ENCODE measurements at places on chromosomes 11 and 22.

GRCh38 chr11:2780850-2781407, 81.1 kb upstream of the KCNQ1OT1 start:
- DNase-seq = no peak

DNA sequence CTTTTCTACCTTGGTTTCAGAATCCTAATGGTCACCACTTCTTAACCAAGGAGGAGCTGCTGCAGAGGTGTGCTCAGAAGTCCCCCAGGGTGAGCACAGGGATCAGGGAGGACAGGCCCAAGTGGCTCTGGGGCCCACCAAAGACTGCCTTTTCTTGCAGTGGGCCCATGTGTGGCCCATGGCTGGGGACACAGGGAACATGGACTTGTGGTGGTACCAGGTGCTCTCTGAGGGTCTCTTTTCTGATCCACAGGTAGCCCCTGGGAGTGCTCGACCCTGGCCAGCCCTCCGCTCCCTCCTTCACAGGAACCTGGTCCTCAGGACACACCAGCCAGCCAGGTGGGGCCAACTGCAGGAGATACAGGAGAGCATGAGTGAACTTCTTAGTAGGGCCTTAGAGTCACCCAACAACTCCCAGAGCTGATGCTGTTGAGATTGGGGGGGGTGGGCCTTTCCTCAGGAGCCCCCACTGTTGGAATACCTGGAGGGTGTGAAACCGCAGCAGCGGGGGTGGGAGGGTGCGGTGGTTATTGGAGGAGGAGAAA, 2.0 kb downstream of the MUS81 start:
- DNase-seq = no peak

- DNase-seq = no peak
These were observed 1589.4 kb upstream of the TENM4 start for GRCh38 chr11:81030186-81030585.

GRCh38 chr11:65559535-65559934, 1.4 kb upstream of the LTBP3 start:
- DNase-seq = no peak

DNA sequence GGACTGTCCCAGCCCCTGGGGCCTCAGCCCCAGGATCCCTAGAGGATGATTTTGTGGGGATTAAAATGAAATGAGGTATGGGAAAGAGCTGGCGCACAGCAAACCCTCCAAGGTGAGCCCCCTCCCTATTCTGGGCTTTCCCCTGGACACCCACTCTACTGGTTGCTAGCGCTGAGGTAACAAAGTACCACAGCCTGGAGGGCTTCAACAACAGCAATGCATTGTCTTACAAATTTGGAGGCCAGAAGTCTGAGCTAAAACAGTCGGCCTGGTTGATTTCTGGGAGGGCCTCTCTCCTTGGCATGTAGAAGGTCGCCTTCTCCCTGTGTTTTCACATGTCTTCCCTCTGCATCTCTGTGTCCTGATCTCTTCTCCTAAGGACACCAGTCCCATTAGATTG, 913.6 kb downstream of the NTM start:
- DNase-seq = no peak

GRCh38 chr11:28981381-28981780, 873.2 kb downstream of the METTL15 start:
- DNase-seq = no peak

GRCh38 chr11:57276971-57277675, 40.1 kb upstream of the APLNR start:
- DNase-seq = no peak

DNA sequence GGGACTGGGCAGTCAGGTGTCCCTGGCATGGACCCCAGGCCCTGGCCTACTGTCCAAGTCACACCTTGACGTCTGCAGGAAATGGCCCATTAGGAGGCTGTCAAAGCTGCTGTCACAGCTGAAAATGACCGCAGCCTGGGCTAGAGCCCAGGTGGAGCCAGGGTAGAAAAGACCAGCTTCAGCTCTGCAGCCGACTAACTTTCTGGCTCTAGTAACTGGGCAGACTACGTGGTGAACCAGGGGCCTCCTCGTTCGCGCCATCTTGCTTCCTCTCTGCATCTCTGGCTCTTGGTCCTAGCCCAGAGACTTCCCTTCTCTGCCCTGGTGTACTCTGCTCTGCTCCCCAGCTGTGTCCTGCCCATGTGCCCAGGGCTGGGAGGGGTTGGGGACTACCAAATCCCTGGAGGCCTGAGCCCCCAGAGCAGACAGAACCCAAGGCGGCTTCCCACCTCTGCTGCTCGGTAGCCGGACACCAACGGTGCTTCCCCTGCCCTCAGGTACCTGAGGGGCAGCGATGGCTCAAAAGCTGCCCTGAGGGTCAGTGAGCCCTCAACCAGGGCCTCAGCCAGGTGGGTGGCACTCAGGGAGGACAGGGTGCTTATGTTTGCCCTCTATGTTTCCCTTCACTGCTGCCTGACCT, 19.7 kb downstream of the SART1 start:
- no peak for DNase-seq
